K562 (cell line): ENCODE measurements at places on chromosomes 3 and 15. TPM values are rescaled to one million over a fixed set of nuclear protein-coding genes. Genes with fewer than 3 reads are reported as not detected.

DNA sequence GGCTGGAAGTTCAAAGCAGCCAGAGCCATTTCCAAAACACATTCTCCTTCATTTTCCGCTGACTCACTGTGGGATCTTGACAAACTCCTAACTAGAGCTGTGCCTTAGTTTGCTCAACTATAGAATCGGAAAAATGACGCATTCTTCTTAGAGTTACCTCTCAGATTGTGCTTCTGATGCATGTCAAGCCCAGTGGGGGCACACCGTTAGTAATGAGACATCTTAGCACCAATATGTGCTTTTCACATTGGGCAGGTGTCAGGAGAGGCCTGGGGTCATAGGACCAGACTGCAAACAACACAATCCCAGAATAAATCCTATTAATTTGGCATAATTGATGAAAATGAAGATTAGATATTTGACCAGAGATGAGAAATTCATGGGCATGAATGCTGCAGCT is 71.3 kb upstream of the UBE3A start:
- H3K36me3 ChIP-seq: no peaks in the 10 kb centered on the region
- H3K27me3 ChIP-seq: no peaks in the 10 kb centered on the region
- no peak overlapping the region for H3K27ac ChIP-seq
- no peak overlapping the region for H3K4me3 ChIP-seq
- no peak for DNase-seq
- no peaks in the 10 kb centered on the region for H3K4me1 ChIP-seq

COPS2 gene
- 106 and 107 TPM in 2 replicates for total RNA-seq

CTSH gene
- 173 TPM in 2 replicates for total RNA-seq

SNTN gene
- not detected in 2 replicates for total RNA-seq

PLXNB1 gene
- total RNA-seq: 11.4 and 13.9 TPM in 2 replicates

DNA sequence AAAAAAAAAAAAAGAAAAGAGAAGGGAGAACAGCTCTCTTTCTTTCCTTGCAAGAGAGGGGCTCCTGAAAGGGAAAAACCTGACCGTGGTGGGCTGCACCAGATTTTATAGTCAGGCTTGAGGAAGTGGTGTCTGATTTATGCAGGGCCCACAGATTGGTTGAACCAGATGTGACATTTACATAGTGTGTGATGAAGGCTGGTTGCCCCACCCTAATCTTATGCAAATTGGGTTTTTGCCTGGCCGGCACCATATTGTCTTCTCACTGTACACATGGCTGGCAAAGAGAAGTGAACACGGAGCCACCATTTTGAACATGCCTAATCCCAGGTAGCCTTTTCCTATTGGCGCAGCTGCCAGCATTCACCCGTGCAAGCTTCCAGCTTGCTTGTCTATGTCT is 154.4 kb downstream of the OXSM start:
- no peaks in the 10 kb centered on the region for H3K27me3 ChIP-seq
- no peaks in the 10 kb centered on the region for H3K36me3 ChIP-seq

DNA sequence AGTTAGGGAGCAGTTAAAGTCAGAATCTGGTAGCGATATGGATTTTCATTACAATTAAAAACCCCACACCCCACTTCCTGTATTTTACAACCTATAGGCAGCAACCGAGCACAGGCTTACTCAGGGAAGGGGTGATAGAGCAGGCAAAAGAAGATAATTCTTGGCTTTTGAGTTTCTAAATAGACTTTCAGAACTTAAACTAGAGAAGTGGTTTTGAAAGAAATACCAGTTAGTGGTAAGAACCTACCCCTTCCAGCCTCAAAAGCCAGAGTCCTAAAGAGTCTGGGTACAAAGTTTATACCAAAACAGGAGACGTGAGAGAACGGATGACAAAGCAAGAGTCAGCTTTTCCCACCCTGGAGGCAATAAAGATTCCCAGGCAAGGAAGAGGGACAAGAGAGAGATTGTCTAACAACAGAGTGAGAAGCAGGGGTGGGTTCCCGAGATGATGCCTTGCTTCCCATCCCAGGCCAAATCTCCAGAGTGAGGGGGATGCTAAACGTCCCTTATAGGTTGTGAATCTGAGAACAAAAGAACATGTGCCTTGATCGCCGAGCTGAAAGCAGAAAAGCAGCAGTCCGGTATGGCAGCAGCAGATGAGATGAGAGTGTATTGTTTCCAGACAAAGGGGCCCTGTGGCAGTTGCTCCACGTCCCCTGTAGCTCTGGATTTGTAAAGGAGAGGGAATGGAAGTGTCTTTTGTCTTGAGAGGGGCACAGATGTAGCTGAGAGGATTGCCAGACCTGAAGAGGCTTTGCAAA is 36.8 kb downstream of the KLHL6 start:
- no peaks in the 10 kb centered on the region; the same call in 2 of the 3 replicates for H3K27me3 ChIP-seq
- no peak for DNase-seq

DNA sequence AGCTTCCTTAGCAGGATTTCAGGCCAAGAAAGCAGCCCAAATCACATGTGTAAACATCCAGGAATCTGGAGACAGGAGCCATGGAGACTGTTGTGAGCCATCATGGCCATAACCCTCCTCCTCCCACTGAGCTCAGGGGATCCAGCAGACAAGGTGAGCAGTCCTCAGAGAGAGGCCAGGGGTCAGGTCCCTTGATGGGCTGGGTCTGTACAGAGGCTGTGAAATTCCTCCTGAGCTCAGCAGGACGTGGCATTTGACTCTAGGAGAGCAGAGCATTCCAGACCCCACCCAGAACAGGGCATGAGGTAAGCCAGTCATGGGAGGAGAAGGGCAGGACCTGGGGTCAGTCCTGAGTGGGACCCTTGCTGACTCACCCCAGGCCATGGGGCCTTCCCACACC is 67.0 kb upstream of the ACAN start:
- no peaks in the 10 kb centered on the region for H3K4me1 ChIP-seq
- H3K36me3 ChIP-seq: no peaks in the 10 kb centered on the region
- H3K4me3 ChIP-seq: no peak overlapping the region

DNA sequence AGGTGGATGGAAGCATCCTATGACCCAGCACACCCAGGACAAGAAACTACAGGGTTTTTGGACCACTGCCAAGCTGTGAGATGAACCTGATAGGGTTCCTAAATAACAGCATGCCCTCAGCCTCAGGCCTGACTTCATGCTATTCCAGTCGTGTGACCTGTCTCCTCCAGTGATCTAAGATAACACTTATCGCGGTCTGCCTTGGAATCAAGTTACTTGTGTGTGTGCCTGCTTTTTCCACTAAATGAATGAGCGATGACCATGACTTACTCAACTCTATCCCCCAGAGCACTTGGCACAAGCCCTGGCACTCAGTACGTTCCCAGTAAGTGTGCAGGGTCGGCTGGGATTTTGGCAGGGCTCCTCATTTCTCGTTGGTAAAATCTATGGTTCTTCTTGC is 172.7 kb upstream of the TP63 start:
- H3K4me1 ChIP-seq: no peaks in the 10 kb centered on the region
- H3K27me3 ChIP-seq: no peaks in the 10 kb centered on the region
- H3K27ac ChIP-seq: no peak overlapping the region
- no peak overlapping the region for H3K4me3 ChIP-seq
- H3K36me3 ChIP-seq: no peaks in the 10 kb centered on the region
- DNase-seq: no peak

DNA sequence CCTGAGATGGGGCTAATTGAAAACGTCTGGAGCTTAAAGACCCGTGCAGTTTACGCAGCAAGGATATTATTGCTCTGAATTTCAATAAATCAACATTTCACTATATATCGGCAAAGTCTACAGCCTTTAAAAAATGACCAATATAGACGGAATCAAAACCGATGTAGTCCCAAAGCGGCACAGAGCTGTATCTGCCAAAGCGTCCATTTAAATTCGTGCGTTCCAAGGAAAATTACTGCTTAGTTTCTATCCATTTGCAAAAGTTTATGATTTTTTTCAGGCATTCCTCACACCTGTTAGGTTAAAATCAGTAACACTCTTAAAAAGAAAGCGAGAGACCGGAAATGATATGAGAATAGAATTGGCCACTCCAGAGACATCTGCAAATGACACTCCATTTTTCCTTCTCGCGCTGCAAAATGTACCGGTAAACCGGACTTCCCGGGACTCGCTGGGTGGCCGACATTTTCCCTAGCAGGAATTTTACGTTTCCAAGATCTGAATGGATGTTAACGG is 777 bp upstream of the EIF4A2 start:
- peaks cover 16% of the 10 kb centered on the region; the same call in 2 of the 3 replicates for H3K4me1 ChIP-seq
- H3K27ac ChIP-seq: peak overlapping the region; percentile 99
- peaks cover 41% of the 10 kb centered on the region for H3K36me3 ChIP-seq
- no peaks in the 10 kb centered on the region for H3K27me3 ChIP-seq
- peak overlapping the region; percentile 81 for H3K4me3 ChIP-seq
